NCI-H1048 (cell line): ENCODE measurements at places on chromosomes 2 and 18.

DNA sequence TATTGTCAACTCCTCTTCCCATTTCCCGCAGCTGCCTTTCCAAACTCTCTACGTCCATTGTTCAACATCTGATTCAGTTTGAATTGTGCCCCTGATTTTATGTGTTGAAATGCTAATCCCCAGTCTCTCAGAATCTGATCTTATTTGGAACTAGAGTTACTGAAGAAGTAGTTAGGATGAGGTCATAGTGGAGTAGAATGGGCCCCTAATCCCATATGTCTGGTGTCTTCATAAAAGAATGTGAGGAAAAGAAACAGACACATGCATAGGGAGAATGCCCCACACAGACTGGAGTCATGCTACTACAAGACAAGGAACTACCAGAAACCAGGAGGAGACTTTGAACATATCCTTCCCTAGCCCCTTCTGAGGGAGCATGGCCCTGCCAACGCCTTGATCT, 99.2 kb downstream of the LRP1B start:
- DNase-seq: no peak

DNA sequence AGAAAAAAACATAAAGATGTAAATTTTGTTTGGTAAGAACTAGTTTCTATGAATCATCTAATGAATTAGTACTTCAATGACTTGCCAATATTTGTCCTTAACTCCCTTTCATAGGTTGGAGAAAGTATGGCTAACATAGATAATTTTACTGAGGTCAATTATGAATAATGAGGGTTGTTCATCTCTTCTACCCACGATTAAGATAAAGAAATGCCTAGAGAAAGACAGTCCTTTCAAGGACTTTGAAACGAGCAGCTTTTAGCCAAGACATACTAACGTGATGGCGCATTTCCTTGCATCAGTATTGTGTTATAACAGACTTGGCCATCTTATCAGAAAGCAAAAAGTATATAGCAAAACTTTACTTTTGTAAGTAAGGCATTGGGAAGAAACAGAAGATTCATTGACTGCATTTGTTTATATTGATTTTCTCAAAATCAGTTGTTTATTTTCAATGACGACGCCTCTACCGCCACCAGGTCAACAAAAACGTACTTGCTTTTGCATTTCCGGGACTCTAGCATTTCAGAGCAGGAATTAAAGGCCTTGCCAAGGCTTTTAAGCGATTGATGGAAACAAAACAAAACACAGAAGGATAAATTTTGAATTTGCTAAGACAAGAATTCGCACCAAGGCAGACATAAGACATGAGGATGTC, 961 bp downstream of the RBM43 start:
- DNase-seq: no peak

DNA sequence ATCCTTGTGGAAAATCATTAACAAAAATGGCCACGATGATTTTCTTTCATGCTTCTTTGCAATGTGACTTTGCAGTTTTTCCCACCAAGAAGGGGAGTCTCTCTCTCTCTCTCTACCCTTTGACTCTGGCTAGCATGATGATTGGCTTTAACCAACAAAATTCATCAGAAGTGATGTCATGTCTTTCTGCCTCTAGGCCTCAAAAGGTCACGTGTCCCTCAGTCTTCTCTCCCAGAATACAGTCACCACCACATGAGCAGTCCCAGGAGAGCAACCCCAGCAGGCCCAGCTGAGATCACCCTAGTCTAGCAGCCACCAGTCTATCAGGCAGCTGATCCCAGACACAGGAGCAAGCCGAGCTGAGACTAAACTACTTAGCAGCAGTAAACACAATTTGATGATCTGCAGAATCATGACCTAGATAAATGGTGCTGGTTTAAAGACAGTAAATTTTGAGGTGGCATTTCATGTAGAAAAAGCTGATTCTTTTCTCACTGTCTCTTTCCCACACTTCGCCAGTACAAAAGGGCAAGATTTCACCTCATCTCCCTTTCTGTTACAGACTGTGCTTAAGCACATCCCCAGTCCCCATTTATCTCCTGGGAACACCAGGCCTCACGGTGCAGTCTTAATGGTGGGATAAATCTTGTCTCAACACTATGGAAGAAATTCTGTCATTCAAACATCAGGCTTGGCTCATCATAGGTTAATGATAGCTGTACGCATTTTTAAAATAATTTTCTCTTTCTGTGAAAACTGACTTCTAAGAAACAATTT, 132.7 kb downstream of the SCG2 start:
- DNase-seq: no peak

- no peak for DNase-seq
These were observed 173.3 kb downstream of the ANKRD44 start for GRCh38 chr2:197137231-197137630.

- DNase-seq: no peak
These were observed 23.9 kb upstream of the CEP68 start for GRCh38 chr2:65032019-65032975.

GRCh38 chr2:37471994-37472393, 127.6 kb downstream of the QPCT start:
- DNase-seq: no peak

DNA sequence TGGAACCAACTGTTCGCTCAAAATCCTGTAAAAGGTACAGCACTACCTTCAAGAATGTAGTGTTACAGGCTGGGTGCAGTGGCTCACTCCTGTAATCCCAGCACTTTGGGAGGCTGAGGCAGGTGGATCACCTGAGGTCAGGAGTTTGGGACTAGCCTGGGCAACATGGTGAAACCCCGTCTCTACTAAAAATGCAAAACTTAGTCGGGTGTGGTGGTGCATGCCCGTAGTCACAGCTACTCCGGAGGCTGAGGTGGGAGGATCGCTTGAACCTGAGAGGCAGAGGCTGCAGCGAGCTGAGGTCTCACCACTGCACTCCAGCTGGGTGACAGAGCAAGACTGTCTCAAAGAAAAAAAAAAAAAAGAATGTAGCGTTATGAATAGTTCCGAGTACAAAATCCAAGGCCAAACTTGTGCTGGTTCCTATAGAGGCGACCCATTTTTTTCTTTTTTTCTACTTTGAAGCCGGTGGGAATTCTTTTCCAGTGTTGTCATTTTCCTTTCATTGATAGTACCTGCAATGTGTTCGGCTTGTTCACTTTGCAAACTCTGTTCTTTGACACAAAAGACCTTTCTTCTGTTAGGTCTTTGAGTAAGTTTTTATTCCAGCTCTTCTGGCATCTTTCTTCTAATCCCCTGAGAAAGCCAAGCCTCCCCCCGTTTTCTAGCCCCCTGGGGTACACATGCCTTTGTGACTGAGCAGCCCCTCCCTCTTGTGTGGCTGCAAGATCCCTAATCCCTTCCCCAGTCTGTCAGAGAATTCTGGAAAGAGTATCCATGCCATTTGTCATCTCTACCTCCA, 25.1 kb downstream of the INPP5D start:
- no peak for DNase-seq

GRCh38 chr2:68282811-68283418, 30.6 kb upstream of the PPP3R1 start:
- no peak for DNase-seq

DNA sequence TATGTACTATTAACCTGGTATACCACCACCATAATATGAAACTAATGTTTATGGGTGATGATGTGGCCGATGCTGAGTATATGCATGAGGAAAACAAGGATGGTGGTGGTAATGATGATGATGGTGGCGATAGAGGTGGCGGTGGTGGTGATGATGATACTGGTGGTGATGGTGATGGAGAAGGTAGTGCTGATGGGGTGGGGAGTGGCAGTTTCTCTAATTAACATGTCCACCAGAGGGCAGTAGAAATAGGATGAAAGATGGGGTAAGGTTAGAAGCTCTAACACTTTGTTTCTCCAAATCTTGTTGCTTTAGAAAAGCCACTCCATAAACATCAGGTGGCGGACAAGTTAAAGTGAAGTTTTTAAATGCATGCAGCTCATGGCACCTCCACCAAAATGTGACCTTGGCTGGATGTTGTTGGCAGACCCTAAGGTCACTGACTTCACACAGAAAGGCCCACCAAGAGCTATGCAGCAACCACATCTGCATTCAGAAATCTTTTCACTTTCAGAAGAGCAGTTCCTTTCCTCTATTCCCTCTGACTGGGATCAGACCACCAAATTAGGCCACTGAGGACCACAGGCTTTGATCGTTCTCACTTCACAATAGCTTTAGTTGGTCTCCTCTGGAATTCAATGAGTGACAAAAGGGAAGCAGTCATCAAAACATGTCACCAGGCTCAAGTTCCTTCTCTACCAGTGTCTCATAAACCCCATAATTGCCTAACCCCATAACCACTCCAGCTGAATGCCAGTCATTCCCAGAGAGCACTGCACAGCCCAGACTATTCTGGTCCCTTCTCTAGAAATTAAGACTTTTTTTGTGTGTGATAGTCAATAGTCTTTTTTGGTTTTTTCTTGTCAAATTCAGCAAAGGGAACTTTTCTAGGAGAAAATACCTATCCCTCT, 7.5 kb upstream of the BCL11A start:
- no peak for DNase-seq

GRCh38 chr2:3778851-3779495, 75.6 kb downstream of the DCDC2C start:
- DNase-seq: no peak

DNA sequence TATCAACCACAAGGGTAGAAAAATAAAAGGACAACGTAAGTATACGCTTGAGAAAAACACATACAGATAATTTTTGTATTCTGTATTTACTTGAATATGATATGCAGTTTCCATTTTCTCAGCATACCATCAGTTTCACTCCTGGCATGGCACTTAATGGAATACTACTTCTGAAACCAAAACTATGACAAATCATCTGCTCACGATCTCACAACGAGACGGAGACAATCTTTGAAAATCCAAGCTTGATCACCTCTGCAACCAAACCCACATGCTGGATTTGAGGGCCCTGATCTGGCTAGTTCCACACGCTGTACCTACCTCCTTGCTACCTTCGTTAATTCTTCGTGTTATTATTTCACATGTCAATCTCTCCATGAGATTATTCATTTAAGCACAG, 387.6 kb downstream of the NBAS start:
- DNase-seq: no peak

DNA sequence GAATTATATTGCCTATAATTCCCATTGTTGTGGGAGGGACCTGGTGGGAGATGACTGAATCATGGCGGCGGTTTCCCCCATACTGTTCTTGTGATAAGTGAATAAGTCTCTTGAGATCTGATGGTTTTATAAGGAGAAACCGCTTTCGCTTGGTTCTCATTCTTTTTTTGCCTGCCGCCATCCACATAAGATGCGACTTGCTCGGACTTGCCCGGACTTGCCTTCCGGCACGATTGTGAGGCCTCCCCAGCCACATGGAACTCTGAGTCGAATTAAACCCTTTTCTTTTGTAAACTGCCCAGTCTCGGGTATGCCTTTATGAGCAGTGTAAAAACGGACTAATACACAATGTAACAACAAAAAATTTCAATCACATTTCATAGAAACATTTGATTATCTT, 115.8 kb downstream of the C2orf74 start:
- no peak for DNase-seq

DNA sequence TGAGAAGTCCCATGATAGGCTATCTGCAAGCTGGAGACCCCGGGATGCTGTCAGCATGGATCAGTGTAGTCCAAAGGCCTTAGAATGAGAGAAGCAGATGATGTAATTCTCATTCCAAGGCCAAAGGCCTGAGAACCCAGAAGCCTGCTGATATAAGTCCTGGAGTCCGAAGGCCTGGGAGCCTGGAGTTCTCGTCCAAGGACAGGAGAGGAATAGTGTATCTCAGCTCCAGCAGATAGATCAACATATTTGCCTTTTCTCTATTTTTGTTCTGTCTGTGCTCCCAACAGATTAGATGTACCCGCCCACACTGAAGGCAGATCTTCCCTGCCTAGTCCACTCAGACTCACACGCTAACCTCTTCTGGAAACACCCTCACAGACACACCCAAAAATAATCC, 454.9 kb upstream of the CHAC2 start:
- no peak for DNase-seq

- DNase-seq: peak; percentile 25
These were observed 64.9 kb downstream of the EML4 start for GRCh38 chr2:42233976-42234441.

GRCh38 chr18:62500966-62501591, 21.7 kb upstream of the ZCCHC2 start:
- no peak for DNase-seq

DNA sequence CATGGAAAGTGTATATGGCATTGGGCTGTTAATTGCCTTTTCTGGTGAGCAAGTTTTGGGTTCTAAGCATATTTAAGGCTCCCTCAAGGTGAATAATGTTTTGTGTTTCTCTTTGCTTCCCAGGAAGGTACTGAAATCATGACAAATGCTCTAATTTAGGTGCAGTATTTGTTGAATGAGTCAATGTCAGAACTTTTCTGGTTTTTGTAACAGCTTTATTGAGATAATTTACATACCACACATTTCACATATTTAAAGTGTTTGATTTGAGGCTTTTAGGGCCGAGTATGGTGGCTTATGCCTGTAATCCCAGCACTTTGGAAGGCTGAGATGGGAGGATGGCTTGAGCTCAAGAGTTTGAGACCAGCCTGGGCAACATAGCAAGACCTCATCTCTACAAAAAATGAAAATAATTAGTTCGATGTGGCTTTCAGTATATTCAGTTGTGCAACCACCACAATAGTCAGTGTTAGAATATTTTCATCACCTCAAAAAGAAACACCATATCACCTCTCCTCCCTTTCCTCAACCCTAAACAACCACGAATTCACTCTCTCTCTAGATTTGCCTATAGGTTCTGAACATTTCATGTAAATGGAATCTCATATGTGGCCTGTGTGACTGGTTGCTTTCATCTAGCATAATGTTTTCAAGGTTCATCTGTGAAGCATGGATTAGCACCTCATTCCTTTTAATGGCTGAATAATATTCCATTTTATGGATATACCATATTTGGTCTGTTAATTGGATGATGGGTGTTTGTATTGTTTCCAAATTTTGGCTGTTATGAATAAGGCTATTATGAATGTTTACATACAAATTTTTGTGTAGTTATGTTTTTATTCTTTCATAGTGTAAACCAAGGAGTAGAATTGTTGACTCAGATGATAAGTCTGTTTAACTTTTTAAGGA, 54.9 kb downstream of the MGAT5 start:
- no peak for DNase-seq

DNA sequence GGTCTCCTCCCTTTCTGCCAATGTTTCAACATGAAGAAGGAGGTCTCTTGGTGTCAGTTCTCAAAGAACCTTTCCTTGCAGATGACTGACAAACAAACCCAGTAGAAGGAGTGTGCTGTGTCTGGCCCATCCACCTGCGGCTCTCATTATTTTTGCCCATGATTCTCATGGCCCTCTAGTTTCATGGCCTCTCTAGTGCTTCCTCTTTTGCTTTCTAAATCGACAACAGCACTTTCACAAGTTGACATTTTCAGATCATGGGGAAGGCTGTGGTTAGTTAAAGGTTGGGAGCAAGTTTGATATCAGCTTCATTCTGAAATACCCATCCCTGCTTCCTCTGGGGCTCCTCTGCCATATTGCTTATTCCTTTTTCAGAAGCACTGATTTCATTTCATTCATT, 805.2 kb downstream of the SLC4A3 start:
- DNase-seq: no peak

GRCh38 chr18:61277808-61278207, 55.4 kb upstream of the CDH20 start:
- DNase-seq: no peak

DNA sequence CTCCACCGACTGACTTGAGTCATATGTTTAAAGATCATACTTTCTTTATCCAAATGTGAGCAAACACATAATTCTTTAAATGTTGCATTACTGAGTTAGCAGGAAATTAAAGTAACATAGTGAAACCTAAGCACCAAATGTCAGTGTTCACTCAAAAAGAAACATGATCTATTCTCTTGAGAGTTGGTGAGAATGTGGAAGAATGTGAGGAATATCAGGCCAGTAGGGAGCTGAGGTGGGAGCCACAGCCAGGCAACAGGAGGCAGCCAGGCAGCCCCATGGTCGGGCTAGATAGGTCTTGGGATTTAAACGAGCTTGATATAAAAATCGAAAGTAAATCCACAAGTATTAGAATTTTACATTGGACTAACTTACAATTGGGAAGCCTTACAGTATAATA, 198.1 kb upstream of the SH3BP4 start:
- DNase-seq: no peak
